ENCODE measurements at places on chromosomes 2 and 18.

GRCh38 chr18:79448621-79449020, 52.9 kb downstream of the NFATC1 start:
- DNase-seq, result no peak

DNA sequence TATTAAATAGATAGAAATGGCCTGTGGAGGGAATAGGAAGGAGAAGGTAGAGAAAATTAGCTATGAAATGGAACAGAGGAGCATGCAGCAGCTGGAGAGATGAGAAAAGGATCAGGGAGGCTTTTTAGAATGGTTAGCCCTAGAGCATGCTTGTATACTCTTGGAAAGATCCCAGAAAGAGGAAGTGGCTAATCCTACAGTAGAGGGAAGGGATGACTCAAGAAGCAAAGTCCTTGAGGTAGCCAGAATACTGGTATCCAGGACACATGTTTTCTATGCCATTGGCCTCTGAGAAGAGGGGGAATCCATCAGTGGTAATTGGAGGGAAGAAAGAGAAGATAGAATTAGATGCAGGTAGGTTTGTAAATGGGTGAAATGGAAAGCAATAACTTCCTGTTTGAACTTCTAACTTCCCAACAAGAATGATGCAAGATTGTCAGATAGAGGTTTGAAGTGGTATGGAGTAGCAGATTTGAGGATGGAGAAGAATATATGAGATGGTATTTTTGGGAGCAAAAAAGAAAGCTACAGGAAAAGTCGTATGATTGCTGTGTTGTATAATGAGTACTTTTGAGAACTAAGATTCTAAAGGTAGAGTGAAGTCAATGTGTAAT, 17.1 kb upstream of the OSBPL6 start:
- DNase-seq, result no peak

GRCh38 chr2:46982351-46983064, 66.9 kb upstream of the MCFD2 start:
- no peak for DNase-seq

GRCh38 chr2:41000374-41000773, 548.5 kb upstream of the SLC8A1 start:
- no peak for DNase-seq

DNA sequence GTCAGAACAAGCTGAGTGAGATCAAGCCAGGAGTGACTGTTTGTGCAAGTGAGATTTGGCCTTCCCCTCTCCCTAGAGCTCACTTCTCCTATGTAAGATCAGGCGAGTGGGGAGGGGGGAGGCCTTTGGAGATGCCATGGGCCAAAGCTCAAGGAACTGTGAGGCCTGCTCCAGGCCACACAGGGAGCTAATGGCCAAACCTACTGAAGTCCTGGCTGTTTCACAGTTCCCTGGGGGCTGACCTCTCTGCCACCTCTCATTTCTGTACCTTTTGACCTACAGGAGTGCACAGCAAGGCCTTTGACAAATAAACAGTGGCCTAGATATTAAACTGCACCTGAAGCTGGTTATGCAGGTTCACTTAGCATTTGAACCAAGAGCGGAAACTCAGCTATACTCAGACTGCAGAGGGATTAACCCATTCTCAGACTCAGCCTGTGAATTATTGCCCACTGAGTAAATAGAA, 235.0 kb upstream of the NT5C1B start:
- DNase-seq, result no peak

- no peak for DNase-seq
Observed at GRCh38 chr2:216860426-216861137, 718 bp upstream of the TNP1 start.

- DNase-seq, result no peak
Observed at GRCh38 chr18:44848644-44849335, 168.1 kb downstream of the SETBP1 start.

- no peak for DNase-seq
Observed at GRCh38 chr2:176449852-176450251, 180.6 kb downstream of the MTX2 start.
